ELF-1 (cell line): ENCODE measurements at places on chromosomes 16 and 17.

DNA sequence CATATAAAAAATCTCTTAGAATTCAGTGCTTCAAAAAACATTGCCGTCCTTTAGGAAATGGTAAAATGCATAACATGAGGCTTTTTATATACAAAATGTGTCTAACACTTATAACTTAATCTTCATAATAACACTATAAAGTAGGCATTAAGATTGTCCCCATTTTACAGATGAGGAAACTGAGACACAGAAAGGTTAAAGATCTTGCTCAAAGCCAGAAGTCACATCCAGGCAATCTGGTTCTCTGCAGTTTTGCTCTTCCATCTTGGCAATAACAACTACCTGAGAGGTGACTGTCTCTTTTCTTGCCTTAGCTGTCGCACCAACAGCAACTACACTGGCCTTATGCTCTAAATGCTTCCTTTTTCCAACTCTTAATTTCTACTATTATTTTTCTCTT lies 24.5 kb downstream of the AP1G1 start:
- no peak for DNase-seq

DNA sequence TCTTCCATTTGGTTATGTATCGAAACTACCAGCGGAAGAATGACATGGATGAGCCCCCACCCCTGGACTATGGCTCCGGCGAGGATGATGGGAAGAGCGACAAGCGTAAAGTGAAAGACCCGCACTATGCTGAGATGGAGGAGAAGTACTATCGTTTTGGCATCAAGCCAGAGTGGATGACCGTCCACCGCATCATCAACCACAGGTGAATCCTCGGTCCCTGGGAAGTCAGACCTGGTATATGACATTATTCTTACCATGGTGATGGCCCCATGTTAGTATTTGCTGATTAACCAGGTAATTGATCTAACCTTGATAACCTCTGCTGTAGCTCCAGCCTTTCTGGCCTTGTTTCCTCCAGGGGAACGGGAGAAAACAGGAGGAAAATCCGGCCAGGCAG lies 8.5 kb downstream of the CHD3 start:
- no peak for DNase-seq

GRCh38 chr16:64971171-64971570 lies 150.7 kb downstream of the CDH11 start:
- DNase-seq, result no peak

GRCh38 chr17:69762766-69763165 lies 312.3 kb upstream of the KCNJ16 start:
- DNase-seq, result no peak

- no peak for DNase-seq
These were observed 230.8 kb downstream of the TANC2 start for GRCh38 chr17:63196772-63197335.

- no peak for DNase-seq
These were observed 3.9 kb downstream of the RAI1 start for GRCh38 chr17:17684906-17685774.

DNA sequence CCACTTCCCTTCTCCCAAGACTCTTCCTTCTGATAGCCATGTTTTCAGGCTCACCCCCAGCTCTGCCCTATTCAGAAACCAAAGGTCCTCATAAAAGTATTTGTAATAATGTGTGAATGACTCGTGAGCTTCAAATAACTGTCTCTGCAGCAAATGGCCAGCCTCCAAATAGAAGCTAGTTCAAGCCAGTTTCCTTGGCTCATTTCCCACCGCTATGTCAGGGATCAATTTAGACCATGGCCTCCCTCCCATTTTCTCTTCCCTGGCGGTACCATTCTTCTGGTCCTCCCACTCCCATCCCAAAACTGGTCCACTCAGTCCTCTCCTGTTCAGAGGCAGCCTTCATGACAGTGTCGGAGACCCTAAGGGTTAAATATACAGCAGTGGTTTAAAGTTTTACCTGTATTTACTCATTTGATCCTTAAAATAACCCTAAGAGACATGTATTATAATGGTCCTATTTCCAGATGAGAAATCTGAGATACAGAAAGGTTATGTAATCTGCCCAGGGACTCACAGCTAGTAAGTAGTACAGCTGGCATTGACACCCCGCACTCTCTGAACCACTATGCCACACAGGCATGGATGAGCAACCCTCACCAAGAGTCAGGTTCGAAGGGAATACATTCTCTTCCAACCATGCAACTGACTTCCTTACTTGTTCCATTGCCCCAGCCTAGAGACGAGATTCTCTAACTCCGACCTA lies 42.9 kb downstream of the GAS7 start:
- no peak for DNase-seq

DNA sequence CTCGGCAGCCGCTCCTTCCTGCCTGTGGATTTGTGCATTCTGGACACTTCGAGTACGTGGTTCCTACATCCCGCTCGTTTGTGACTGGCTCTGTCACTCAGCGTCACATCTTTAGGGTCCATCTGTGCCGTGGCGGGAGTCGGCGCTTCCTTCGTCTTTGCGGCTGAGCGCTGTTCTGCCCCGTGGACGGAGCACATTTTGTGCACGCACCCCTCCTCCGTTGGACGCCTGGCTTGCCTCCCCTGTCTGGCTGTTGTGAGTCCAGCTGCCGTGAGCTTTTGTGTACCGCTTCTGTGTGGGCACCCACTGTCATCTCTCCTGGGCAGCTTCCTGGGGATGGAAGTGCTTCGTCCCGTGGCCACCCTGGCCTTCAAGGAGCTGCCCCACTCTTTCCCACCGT lies 6.4 kb downstream of the ZNF469 start:
- no peak for DNase-seq
